ENCODE measurements at places on chromosomes 3 and 15.

DNA sequence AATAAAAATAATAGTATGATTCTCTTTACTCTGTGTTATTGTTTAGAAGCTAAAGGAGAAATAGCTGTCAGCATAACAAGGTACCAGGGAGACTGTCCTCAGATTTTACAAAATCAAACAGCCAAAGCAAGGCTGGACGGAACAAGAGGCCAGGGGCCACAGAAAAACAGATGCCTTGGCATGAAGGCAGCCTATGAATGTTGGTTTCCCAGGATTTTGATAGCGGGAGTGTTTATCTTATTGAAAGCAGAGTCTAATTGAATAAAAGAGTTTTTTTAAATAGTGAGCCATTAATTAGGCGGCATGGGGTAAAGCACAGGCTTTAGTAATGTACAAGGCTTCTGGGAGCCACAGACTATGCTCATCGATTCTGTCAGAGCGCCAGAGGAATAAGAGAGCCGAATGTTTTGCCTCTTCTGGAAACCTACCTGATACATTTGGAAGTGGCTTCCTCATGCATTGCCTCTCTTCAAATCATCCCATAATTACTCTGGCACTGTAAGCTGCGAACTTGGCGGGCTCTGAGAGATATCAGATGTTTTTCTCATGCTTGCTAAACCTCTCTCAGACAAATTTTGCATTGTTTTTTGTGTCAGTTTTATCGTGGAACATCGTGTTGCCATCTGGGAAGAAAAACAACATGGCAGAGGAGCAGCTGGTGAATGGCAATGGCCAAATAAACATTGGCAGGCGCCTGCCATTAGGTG, 30.4 kb upstream of the TMCO5A start:
- DNase-seq, result no peak

DNA sequence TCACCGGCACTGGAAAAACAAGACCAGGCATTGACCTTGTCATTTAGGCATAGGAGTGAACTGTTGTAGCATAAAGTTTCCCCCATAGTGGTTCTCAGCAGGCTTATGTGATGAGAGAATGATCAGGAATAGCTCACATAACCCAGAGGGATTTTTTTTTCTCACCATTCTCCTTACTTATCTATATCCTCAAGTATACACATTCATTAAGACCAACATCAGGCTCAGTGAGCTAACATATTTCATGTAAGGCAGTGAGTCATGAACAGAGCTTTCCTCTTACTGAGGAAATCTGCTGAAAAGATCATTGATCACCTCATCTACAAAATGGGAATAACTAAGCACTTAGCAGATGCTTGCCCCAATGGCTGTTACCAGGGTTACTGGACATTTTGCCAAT, 396.6 kb upstream of the TMCO5A start:
- DNase-seq, result no peak

DNA sequence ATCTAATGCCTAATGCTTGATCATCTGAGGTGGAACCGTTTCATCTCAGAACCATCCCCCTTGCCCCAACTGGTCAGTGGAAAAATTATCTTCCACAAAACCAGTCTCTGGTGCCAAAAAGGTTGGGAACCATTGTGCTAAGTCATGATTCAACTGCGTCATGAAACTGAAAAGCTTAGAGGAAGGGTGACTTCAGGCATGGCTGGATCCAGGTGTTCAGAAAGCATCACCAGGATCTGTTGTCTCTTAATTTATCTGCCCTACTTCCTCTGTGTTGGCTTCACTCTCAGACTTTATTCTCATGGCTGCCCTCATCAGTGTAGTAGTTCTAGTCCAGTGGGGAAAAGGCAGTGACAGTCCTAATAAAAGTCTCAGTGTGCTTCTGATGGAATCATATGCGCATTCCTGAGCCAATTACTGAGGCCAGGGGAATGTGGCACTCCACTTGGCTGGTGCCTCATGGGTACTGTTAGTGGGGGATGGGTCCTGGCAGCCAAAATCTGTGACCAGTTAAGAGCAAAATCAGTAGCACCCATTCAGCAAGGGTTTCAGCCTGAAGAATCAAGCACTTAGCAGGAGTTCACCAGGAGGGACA, 110.3 kb downstream of the WNT5A start:
- no peak for DNase-seq

GRCh38 chr3:152266221-152266995, 2.3 kb upstream of the MBNL1 start:
- no peak for DNase-seq

GRCh38 chr3:140298569-140299070, 363.6 kb downstream of the CLSTN2 start:
- DNase-seq, result no peak

DNA sequence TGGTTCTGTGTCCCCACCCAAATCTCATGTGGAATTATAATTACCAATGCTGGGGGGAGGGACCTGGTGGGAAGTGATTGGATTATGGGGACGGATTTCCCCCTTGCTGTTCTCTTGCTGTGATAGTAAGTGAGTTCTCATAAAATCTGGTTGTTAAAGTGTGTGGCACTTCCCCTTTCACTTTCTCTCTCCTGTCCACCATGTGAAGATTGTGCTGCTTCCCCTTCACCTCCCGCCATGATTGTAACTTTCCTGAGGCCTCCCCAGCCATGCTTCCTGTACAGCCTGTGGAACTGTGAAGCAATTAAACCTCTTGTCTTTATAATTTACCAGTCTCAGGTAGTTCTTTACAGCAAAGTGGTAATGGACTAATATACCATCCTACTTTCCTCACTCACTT, 289.6 kb downstream of the EFHB start:
- no peak for DNase-seq

- DNase-seq, result no peak
Measured at GRCh38 chr3:66380200-66380932, 120.5 kb downstream of the LRIG1 start.

- DNase-seq, result no peak
Measured at GRCh38 chr15:90883526-90883975, 753 bp upstream of the FES start.

GRCh38 chr15:66039117-66039871, 170.0 kb downstream of the RAB11A start:
- DNase-seq, result no peak
